ENCODE measurements at places on chromosomes 2 and 18.

DNA sequence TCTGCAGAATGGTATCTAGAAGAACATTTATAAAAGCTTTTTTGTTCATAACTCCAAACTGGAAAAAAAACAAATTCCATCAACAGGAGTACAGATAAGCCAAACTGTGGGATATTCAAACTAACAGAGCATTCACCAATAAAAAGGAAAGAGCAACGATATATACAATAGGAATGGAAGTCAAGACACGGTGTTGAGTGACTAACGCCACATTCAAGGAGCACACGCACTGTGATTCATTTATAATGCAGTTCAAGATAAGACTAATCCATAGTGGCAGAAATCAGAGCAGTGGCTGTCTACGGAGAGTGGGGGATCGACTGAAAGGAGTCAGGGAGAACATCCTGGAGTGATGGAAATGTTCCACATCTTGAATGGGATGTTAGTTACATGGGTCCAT, 70.7 kb downstream of the CABYR start:
- no peak for DNase-seq

DNA sequence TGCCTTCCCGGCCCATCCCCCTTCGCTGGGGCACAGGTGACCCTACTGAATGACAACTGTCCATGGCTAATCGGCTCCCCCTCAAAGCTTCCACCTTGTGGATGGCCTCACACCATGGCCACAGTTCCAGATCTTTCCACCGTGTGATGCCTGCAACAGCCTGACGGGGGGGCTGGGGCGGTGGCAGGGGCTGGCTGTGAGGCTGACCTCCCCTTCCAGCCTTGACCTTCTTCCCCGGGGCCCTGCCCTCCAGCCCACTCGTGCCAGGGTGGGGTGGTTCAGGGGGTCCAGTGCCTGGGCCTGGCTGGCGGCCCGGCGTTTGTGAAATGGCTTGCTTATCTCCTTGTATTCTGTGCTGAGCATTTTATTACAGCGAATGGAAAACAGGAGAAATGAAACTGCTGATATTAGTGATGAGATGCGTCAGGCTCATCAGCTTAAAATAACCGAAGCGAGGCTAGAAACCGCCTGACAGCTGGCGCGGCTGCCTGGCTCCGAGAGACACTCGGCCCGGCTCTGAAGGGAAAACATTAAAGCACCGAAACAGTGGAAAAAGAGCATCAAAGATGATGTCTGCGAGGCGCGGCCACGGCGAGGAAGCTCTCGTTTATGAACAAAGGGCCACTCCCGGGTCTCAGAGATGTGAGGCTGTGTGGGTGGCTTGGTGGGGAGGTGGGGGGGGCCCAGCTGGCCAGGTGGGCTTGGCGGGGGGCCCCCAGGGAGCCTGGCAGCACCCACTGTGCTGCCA, 916 bp upstream of the PDCD1 start:
- DNase-seq: no peak

DNA sequence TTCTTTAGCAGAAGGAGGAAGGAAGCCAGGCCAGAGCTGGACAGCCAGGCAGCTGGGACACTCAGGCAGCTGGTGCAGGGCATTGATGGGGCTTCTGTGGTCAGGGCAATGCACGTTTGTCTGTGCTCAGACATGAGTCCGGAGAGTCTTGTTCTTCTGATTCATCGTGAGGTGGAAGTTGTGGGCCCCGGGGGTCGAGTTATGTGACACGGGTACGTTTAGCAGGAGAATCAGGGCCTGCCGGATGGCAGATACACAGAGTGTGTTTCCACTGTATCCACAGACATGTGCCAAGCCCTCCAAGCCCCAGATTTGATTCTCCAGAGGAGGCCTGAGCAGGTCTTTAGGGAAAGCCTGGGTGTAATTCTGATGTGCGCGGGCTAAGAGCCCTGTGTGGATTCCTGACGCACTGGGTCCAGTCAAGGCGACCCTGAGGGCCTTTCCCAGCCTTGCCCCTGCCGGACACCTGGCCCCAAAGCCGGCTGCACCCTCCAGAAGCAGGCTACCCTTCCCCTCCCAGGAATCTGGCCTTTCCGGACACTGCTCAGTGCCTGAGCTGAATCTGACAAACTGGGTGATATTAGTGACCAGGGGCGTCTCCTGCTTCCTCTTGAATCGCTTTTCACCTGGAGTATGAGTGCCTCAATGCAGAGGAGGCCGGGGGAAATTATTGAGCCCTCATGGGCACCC, 10.1 kb downstream of the ARHGEF4 start:
- no peak for DNase-seq

GRCh38 chr2:53170466-53170865, 597.1 kb upstream of the CHAC2 start:
- DNase-seq: no peak

- DNase-seq: no peak
Observed at GRCh38 chr2:109635426-109636304, 21.5 kb downstream of the SOWAHC start.

- DNase-seq: peak; percentile 11
Observed at GRCh38 chr2:41869542-41870264, 178.1 kb upstream of the PKDCC start.

DNA sequence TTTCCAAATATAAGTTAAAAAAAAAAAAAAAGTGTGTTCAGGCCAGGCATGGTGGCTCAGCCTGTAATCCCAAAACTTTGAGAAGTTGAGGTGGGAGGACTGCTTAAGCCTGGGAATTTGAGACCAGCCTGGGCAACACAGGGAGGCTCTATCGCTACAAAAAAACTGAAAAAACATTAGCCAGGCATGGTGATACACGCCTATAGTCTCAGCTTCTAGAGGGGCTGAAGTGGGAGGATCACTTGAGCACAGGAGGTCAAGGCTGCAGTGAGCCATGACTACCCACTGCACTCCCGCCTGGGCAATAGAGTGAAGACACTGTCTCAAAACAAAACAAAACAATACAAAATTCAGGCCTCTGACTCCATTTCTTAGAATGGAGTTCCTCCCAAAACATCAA, 9.2 kb downstream of the USP37 start:
- no peak for DNase-seq

- no peak for DNase-seq
Observed at GRCh38 chr2:96788442-96789244, 27.4 kb upstream of the CNNM3 start.

- no peak for DNase-seq
Observed at GRCh38 chr2:109217362-109218086, 88.5 kb downstream of the SH3RF3 start.

DNA sequence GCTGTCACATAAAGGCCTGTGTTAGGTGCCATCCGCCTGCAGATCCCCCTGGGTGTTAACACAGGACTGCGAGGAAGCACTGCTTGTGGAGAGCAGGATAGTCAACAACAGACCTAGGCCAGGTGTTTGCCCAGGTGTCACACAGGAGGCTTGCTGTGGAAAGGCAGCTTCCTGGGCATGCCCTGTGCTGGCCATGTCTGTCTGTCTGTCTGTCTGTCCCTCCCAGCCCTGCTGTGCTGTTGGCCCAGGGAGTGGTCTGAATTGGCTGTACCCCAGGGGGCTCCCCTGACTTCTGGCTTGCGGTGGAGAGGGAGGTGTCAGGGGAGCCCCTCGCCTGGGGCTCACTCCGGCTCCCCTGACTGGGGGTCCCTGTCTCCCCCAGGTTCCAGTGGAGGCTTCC, 53.2 kb downstream of the SH3BP4 start:
- no peak for DNase-seq

DNA sequence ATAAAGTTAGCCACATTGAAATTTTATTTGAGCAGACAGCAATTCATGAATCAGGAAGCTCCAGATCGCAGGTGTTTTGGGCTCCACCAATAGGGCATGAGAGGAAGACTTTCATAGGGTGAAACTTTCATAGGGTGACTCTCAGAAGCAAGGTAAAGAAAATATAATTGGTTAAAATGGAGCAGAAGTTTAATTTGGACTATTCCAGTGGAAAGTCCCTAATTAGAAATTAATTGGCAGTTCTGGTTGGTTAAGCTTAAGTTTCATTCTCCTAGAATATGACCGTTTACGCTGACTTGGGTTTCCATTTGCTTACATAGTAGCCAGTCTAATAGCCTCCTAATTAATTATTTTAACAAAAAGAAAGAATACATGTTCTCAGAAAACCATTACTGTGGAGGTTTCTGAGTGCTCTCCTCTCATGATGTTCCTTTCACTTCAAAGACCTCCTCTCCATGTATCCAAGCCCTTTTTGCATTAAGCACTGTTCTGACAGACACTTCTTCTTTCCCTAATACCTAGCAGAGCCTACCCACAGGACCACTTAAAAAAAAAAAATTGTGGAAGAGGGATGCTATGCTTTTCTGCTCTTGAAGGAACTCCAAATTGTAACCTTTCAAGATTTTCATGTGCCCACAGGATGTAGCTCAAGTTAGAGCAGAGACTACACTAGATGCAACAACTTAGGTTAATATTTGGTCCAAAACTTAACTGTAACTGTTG, 99.1 kb downstream of the MREG start:
- DNase-seq: no peak

DNA sequence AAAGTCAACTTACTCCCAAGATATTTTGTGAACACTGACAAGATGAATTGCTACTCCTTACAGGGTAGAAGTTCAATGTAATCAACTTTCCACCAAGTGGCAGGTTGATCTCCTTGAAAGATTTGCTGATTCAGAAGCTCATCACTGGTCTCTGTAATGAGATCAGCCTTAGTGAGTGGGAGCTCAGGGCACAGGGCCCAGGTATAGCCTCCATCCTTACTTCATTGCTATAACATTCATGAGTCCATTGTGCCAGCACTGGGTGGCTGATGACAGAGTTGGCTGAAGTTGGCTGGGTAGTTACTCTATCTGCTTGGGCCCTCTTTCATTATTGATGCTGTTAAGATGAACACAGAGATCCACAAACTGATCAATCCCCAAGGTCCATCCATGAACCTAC, 379.0 kb downstream of the IRS1 start:
- DNase-seq: no peak

- DNase-seq: no peak
Observed at GRCh38 chr2:85156153-85156552, 23.0 kb downstream of the TCF7L1 start.
